ENCODE measurements at places on chromosomes 2 and 18. TPM values are rescaled to one million over a fixed set of nuclear protein-coding genes. Genes with fewer than 3 reads are reported as not detected.
A peak's percentile ranks its signal among the peaks of the same experiment; 100 is the strongest.

TEKT4 gene
- total RNA-seq, result not detected

ALPI gene
- not detected for total RNA-seq

HDAC4 gene
- total RNA-seq, result 28.5 TPM

GRCh38 chr18:11565716-11566115 is 43.7 kb upstream of the SLC35G4 start:
- no peak for DNase-seq

GRCh38 chr2:12558519-12558918 is 158.2 kb upstream of the TRIB2 start:
- DNase-seq, result no peak

GRCh38 chr18:57529151-57529550 is 57.4 kb downstream of the FECH start:
- DNase-seq, result no peak

GRCh38 chr18:11859903-11860407 is 8.7 kb downstream of the CHMP1B start:
- no peak for DNase-seq

DNA sequence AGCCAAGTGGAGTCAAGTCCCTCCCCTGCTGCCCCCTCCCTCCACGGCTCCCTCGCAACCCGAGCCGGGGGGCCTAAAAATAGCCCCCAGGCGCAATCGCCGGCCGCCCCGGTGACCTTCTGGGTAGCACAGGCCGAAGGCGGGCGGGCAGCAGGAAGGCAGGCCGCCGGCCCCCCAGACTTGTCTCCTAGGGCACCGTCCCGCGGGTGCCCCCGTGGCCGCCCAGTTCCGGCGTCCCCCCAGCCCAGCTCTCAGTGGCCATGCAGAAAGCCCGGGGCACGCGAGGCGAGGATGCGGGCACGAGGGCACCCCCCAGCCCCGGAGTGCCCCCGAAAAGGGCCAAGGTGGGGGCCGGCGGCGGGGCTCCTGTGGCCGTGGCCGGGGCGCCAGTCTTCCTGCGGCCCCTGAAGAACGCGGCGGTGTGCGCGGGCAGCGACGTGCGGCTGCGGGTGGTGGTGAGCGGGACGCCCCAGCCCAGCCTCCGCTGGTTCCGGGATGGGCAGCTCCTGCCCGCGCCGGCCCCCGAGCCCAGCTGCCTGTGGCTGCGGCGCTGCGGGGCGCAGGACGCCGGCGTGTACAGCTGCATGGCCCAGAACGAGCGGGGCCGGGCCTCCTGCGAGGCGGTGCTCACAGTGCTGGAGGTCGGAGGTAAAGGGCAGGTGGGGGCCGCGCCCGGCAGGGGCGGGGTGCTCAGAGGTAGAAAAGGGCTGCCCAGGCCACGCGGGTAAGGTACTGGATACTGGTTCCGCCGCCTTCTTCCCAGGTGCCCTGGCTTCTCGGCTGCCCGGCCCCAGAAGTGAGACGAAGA is at the start of gene SPEG:
Gene SPEG (plus strand): TSS at position 126 of the 808 bp plus-strand sequence. CDS start 135 bp downstream, at position 261.
- DNase-seq, result peak; percentile 84

DNA sequence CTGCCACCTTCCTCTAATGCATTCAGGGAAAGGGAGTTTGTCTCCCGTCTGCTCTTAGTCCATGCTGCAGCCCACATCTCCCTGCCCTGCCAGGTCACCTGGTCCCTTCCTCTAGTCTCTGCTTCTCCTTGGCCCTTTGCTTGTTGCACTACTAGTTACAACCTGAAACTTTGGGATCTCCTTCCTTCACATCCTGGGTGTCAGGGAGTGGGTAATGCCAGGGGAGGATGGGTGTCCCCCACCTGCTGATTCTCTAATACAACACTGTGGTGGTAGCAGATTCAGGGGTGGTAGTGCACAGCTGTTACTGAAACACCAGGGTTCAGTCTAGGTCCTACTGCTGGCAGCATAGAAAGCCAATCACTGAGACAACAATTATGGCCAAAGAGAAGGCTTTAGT is 31.2 kb upstream of the COX7A2L start:
- DNase-seq, result no peak

DNA sequence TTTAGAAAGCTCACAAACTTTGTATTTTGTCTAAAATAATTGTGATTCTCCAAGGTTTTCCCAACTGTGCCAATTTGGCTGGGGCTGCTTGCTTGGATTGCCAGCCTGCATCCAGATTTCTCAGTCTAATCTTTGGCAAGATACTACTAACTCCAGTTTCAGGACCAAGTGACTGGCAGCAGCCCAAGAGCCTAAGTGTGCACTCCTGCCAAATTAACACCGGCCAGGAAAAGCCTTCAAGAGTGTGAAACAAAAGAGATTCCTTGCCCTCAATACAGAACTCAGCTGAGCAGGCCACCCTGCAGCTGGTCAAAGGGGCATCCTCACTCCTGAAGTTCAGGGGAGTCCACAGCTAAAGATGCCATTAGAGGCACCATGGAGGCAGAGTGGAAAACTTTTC is 589.0 kb upstream of the ACVR2A start:
- DNase-seq, result no peak

GRCh38 chr2:26988058-26988860 is 17.8 kb downstream of the MAPRE3 start:
- no peak for DNase-seq

Measured in H7 (cell line).